Stimulated activated CD4-positive, alpha-beta T cell treated with anti-CD3 and anti-CD28 coated beads, Interleukin-1b, Interleukin-23, amount 100 ng/mL, for 24 hours (primary cell): ENCODE measurements at places on chromosomes 4 and X.

- no peak for DNase-seq
Measured at GRCh38 chr4:7240306-7240705, 48.0 kb downstream of the SORCS2 start.

DNA sequence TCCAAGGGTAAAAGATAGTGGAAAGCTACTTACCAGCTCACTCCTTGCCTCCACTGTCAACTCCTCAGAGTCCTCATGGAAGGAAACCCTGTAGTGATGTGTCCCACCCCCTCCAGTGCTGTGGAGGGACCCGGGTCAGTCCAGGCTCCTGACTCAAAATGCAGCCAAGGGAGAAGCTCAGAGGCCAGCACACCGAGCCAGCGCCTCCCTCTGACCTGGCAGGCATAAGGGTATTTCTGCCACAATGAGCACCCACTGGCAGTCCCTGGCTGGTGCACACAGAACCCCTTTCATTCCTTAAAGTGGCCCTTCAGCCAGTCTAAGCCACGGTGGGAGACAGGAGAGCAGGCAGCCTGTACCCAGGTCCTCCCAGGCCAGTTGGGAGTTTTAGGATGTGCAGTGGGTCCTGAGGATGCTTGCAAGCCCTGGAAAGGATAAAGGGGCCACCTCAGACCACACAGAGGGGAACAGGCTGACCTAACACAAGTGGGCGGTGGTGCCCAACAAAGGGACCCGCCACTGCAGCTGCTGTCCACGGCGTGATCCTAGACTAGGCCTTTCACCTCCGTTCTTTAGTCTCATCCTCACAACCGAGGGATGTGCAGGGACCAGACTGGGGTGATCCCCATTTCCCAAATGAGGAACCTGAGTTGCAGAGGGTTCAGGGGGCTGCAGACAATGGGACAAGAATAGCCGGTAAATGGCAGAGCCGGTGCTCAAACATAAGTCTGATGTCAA lies 5.7 kb downstream of the JAKMIP1 start:
- no peak for DNase-seq

- DNase-seq, result no peak
Measured at GRCh38 chr4:125140966-125141495, 173.7 kb upstream of the FAT4 start.

DNA sequence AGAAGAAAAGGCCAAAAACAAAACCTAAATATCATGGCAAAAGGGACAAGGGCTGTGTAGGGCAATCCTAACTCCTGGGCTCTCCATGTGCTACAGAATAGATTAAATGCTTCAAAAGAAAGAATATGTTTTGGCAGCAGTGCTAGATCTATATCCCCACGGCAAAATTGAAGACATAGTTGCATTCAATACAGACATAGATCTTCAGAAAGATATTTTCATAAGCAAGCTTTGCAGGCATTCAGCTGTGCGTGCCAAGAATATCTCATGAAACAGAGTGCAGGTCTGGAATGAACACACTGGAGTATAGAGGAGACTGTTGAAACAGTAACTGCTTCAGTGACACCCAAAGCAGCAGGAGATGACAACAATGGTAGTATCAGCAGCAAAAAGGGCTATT lies 1476.9 kb downstream of the ARAP2 start:
- no peak for DNase-seq

DNA sequence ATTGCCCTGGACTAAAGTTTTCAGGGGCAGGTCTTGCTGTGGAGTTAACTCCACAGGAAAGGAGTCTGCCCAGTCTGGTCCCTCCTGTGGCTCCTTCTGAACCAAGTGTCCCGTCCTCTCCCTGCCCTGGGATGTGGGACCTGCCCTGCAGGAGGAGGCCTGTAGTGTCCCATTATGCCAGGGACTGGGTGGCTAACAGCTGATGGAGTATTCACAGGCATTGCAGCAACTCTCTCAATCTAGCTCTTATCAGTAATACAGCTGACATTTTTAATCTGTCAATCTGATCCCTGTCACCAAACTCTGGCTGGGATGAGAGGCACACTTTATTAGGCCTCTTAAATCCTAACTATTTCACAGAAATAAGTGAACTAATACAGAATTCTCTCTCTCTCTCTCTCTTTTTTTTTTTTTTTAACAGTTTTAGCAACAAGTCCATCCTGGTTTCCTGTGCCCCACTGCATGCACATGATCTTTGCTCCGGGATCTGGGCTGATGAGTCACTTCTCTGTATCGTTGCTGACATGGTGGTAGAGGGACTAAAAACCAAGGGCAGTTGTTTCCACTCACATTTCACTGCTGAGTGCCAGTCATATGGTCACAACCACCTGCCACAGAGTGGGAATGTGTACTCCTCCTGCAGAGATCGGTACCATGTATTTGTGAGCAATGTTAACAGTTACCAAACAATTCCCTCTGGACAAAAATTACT lies 39.1 kb downstream of the HAND2 start:
- DNase-seq, result no peak

- DNase-seq, result no peak
Measured at GRCh38 chr4:159071178-159071968, 31.5 kb upstream of the RAPGEF2 start.

- DNase-seq, result no peak
Measured at GRCh38 chrX:152895724-152896420, 2.0 kb upstream of the ZNF185 start.

DNA sequence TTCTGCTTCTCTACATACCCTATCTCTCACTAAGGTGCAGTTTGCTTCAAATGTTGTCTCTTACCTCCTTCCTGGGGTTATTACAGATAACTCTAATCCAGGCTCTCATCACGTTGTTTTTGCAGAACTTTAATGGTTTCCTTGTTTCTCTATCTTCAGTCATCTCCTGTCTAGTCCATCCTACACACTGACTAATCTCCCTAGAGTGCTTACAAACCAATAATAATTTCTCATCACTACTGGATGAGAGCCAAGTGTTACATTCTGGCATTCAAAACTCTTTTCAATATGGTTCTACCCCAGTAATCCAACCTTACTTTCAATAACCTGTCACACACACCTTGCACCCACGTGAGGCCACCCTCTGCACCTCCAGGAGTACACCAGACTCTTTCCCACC lies 86.1 kb downstream of the SYNPO2 start:
- DNase-seq, result no peak

GRCh38 chrX:57977992-57978391 lies 67.7 kb upstream of the ZXDA start:
- DNase-seq, result no peak

GRCh38 chr4:165763640-165764039 lies 109.4 kb upstream of the TLL1 start:
- no peak for DNase-seq

DNA sequence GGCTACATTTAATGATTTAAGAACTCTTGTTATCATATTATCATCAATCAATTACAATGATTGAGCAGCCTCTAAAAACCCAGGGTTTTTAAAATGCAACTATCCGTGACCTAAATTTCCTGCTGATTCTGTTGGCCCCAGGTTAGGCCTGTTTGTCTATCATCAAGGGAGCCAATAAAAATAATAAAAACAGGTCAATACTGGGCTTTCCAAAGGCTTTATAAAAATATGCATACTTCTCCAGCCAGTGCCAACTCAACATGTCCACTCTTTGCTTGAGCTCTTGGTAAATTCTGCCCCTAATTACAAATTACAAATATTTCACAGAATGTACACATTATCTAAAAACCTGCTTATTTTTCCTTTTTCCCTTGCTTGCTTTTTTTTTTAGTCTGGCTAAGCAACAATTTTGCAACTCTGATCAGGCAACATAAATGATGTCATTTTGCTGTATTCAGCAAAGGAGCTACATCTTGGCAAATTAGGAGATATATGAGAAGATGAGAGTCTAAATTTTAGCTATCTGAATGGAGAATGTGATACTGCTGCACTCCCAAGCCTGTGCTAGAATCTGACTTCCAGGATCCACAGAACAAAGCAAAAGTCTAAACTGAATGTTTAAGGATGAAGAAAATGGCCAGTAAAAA lies 204.0 kb downstream of the SCFD2 start:
- no peak for DNase-seq

DNA sequence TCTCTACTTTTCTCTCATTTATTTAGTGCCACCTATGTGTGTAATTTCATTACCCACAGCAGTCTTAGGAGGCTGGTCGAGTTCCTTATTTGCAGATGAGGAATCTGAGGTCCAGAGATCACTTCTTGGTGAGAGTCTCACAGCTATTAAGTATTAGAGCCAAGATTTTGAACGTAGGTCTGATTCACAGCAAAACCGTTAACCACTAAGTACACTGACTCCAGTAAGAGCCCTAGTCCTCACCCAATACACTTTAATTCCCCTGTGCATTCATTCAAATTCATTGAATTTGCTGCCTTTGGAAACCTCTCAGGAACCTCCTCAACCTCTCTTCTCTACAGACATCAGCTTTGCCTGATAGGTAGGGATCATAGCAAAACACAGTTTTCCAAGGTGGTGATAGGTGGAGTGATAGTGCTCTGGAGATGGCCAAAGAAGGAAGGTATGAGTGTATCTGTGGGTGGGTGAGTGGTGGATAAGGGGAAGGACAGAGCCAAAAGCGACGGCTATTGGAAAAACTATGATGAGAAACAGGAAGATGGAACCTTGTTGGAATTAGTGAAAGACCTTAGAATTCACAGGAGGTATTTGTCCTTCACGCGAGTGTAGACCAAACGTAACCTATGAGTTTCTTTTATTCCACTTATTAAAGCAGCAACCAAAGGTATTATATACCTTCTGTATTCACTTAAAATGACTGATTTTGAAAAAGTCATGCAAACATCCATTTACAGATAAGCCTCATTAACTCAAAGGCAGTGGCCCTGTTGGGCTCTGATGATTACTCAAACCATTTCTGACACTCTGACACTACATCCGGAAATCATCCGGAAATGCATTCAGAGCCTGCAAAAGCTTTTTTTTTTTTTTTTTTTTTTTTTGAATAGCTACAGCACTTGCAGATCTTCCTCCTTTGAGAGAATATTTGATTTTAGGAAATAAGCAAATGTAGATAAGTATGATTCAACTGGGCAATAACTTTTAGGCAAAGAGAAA lies 6.3 kb downstream of the FMR1 start:
- DNase-seq, result no peak
